ENCODE measurements at places on chromosomes 12 and 14. TPM values are rescaled to one million over a fixed set of nuclear protein-coding genes. Genes with fewer than 3 reads are reported as not detected.

- no peak for DNase-seq
These were observed 4.8 kb downstream of the YBX3 start for GRCh38 chr12:10718279-10718821.

- DNase-seq, result no peak
These were observed 1.6 kb upstream of the PPP4R4 start for GRCh38 chr14:94172545-94172944.

IL31 gene
- polyA plus RNA-seq, result not detected

DNA sequence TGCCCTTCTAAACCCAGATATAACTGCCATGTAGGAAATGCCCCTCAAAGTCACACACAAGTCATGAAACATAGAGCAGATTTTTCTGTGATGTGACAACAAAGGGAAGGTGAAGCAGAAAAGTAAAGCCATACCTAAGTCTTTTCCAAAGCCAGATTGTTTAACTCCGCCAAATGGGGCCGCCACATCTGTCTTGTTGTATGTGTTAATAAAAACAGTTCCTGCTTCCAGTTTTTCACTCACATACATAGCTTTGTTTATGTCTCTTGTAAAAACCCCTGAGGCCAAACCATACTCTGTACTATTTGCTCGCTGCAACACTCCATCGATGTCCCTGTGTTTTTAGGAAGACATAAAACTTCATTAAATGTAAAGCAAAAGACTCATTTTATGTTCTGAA, 40.3 kb downstream of the NOPCHAP1 start:
- DNase-seq, result no peak

MYF6 gene
- polyA plus RNA-seq, result not detected

GRCh38 chr12:124107351-124107750, 134.3 kb downstream of the ZNF664 start:
- no peak for DNase-seq

DNA sequence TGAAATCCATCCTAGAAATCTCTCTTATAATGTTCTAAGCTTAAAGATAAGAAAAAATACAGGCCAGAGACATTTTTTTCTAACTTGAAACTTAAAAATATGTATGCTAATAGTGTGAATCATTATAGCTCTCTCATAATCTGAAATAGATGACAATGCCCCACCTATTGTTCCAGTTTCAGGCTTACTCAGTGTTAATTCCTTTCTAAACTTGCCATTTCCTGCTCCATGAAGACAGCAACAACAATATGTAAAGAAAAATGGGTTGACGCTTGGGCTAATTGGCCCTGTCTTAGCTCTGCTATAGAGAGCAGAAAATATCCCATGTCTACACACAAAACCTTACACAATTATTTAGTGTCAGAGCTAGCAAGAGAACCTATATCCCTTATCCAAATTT, 37.1 kb downstream of the LMO3 start:
- no peak for DNase-seq

GRCh38 chr12:33795536-33795935, 226.8 kb upstream of the ALG10 start:
- no peak for DNase-seq

TMCC3 gene
- 9.5 TPM for polyA plus RNA-seq

- no peak for DNase-seq
These were observed 203.2 kb downstream of the ZFP36L1 start for GRCh38 chr14:68589447-68590200.

DNA sequence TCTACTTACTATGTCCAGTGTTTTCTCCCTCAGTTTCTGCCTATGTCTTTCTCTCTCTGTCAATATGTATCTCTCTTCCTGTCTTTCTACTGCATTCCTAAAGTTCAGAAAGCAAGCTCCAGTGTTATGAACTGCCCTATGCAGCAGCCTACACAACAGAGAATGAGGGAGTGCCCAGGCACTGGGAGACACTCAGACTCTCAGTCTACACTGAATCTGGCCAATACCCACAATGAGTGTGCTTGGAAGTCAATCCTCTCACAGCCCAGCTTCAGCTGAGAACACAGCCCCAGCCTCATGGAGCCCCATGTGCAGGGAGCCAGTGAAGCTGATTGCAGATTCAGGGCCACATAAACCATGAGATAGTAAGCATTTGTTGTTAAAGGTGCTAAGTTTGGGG, 128.7 kb downstream of the ALG10 start:
- no peak for DNase-seq

LHX5 gene
- polyA plus RNA-seq, result not detected

DNA sequence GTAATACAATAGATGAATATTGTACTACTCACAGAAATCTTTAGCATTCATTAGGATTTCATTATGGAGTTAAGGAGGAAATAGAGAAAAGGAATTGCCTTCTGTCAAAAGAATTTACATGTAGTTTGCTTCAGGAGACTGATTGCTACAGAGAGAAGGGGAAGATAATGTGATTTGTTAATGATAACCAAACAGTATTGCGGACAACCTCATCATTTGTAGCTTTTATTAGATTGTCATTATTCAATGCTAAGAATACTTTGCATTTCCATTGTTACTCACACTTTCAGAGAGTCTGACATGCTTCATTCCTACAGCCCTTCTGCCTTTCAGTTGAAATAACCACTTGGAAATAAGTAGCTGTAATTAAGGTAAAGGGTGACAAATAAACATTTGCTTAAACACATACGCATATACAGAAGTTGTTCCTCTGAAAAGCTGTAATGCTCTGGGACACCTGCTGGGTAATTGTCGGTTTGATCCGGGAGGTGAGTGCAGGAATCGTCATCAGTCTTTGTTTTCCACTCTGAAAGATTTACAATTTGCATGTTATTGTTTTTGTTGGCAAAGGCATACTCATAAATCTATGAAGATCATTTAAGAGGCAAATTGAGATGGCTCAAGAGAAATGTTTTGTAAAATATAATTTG, 600.2 kb downstream of the TRHDE start:
- no peak for DNase-seq

RNASE3 gene
- polyA plus RNA-seq, result not detected

HOXC11 gene
- not detected for polyA plus RNA-seq

PNP gene
- 56.5 TPM for polyA plus RNA-seq

- no peak for DNase-seq
These were observed 13.6 kb upstream of the LEMD3 start for GRCh38 chr12:65155784-65156183.

Data from aorta (tissue), 5 donors.